ENCODE measurements at places on chromosomes 6 and 20.

GRCh38 chr6:109610590-109610989 lies 80.4 kb downstream of the AK9 start:
- H3K27me3 ChIP-seq: no peaks in the 10 kb centered on the region
- no peak overlapping the region for H3K4me3 ChIP-seq
- no peaks in the 10 kb centered on the region for H3K4me1 ChIP-seq
- H3K36me3 ChIP-seq: no peaks in the 10 kb centered on the region
- no peak overlapping the region for H3K27ac ChIP-seq

DNA sequence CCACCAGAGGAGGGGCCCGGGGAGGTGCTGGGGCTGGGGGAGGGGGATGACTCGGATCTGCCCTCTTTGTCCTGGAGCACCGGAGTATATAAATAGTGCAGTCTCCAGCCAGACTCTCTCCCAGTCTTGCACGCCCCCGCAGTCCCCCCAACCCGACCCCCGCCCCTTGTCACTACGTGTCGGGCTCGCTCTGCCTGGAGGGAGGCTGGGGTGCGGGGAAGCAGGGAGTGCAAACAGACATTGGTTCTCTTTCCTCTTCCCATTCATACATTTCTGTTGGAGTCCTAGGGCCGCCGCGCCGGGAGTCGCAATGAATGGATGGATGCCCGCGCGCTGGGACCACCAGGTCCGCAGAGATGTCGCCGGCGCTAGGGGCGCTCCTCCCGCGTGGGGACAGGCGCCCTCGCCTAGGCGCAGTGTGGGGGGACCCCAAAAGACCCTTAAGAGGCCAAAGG lies 179.3 kb downstream of the TBXT start:
- peak overlapping the region; percentile 61 for H3K4me3 ChIP-seq
- H3K27me3 ChIP-seq: peaks cover 50% of the 10 kb centered on the region
- no peak overlapping the region for H3K27ac ChIP-seq
- no peaks in the 10 kb centered on the region for H3K36me3 ChIP-seq
- H3K4me1 ChIP-seq: peaks cover 41% of the 10 kb centered on the region
- ATAC-seq: no peak

DNA sequence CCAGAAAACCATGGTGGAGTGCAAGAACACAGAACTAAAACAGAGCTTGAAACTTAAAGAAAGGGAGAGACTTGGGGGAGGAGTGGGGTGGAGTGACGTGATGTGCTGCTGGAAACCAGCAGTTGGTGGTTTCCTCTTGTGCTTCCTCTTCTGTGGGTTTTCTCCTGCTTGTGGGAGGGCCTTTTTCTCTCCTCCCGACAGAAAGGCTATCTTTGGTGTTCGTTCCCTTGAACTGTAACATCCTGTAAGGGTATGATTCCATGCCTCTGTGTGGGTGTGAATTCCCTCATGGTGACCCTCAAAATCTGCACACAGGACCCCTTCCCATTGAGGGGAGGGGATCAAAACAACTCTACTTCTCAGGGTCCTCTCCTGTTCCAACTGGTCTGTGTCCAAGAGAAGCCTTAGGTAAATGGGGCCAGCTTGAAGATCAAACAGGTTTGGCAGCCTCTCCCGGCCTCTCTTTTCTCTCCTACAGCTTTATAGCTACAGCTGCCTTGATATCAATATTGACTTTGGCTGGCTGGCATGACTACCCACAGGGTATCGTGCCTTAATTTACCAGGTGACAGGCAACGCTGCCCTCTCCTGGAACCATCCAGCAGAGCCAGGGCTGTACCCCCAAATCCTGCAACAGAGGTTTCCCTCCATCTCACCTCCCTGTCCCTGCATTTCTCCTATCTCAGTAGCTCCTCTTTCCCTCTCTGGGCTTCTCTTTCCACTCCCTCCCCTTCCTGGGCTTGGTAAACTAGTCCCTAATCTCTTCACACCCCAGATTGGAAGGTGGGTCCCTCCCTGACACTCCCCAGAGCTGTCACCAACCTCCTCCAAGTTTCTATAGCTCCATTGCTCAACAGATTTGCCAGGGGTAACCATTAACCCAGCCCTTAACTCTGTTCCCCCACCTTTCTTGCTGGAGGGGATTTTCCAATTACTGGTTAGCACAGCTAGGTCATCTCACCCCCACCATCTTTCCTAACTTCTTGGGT lies 1.5 kb upstream of the MSH5 start:
- H3K27me3 ChIP-seq: no peaks in the 10 kb centered on the region
- H3K36me3 ChIP-seq: peaks cover 11% of the 10 kb centered on the region
- H3K27ac ChIP-seq: peak overlapping the region; percentile 90
- no peak overlapping the region for H3K4me3 ChIP-seq
- no peak for ATAC-seq
- peaks cover 25% of the 10 kb centered on the region for H3K4me1 ChIP-seq

DNA sequence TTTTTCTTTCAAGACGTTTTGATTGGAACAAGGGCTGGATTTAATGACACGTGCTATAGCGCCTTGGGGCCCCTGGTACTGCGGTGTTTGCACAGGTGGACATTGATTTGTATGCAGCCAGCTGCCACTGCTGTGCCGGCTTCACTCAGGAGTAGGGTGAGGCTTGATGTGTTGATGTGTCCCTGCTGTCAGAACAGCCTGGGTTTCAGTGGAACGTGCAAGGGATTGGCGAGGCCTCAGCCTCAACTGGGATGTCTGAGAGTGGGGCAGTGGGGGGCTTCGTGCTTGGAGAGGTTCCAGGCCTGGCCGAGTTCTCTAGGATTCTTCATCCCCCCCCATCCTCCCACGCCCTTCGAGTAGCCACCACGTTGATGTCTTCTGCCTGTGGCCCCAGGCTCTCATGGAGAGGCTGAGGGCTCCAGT lies 23.0 kb downstream of the PYGB start:
- H3K27me3 ChIP-seq: no peaks in the 10 kb centered on the region
- no peak for ATAC-seq
- H3K36me3 ChIP-seq: peaks cover 77% of the 10 kb centered on the region
- H3K4me1 ChIP-seq: peaks cover 10% of the 10 kb centered on the region
- no peak overlapping the region for H3K27ac ChIP-seq

DNA sequence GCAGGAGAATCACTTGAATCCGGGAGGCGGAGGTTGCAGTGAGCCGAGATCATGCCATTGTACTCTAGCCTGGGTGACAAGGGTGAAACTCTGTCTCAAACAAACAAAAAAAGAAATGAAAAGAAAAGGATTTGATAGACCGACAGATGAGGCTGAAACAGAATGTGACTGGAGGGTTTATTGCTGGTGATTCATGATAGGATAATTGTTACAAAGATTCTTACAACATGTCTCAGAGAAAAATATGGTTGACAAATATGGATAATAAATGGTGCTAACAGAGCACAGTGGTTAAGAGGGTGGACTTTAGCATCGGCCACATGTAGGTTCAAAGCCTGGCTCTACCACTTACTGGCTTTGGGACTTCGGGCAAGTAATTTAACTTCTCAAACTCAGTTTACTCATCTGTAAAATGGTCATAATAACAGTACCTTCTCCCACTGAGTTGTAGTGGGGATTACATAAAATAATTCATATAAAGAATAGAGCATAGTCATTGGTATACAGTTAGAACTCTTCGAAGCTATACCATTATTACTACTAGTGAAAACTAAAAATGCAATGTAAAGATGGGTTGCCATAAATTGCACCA lies 131.9 kb downstream of the MAP3K7 start:
- no peak overlapping the region for H3K4me3 ChIP-seq
- no peak overlapping the region for H3K27ac ChIP-seq
- H3K27me3 ChIP-seq: no peaks in the 10 kb centered on the region
- ATAC-seq: no peak

- H3K27me3 ChIP-seq: no peaks in the 10 kb centered on the region
- H3K27ac ChIP-seq: no peak overlapping the region
- H3K4me3 ChIP-seq: no peak overlapping the region
- peaks cover 20% of the 10 kb centered on the region for H3K4me1 ChIP-seq
- ATAC-seq: no peak
- no peaks in the 10 kb centered on the region for H3K36me3 ChIP-seq
These were observed 40.5 kb downstream of the RREB1 start for GRCh38 chr6:7148100-7148822.

GRCh38 chr20:237489-237888 lies 10.4 kb downstream of the DEFB129 start:
- H3K27ac ChIP-seq: no peak overlapping the region
- no peaks in the 10 kb centered on the region for H3K4me1 ChIP-seq
- ATAC-seq: no peak

GRCh38 chr20:48766961-48767960 lies 60.5 kb downstream of the PREX1 start:
- H3K36me3 ChIP-seq: no peaks in the 10 kb centered on the region
- ATAC-seq: no peak
- no peak overlapping the region for H3K27ac ChIP-seq
- H3K4me1 ChIP-seq: no peaks in the 10 kb centered on the region

- peaks cover 99% of the 10 kb centered on the region for H3K36me3 ChIP-seq
- H3K4me1 ChIP-seq: no peaks in the 10 kb centered on the region
- no peak for ATAC-seq
- H3K4me3 ChIP-seq: no peak overlapping the region
- no peaks in the 10 kb centered on the region for H3K27me3 ChIP-seq
These were observed 15.5 kb downstream of the RTF2 start for GRCh38 chr20:56483970-56484369.

Data from gastroesophageal sphincter (tissue), 4 donors.